Smooth muscle cell of the umbilical artery (primary cell): ENCODE measurements at places on chromosomes 6 and 20. TPM values are rescaled to one million over a fixed set of nuclear protein-coding genes. Genes with fewer than 3 reads are reported as not detected.

TRIM10 gene
- total RNA-seq: not detected in 2 replicates

CCN6 gene
- not detected in 2 replicates for total RNA-seq

DCDC2 gene
- total RNA-seq: not detected in 2 replicates

FRK gene
- 0.09 and 0.30 TPM in 2 replicates for total RNA-seq

MATN4 gene
- total RNA-seq: not detected in 2 replicates

SMLR1 gene
- total RNA-seq: not detected in 2 replicates

SEC23B gene
- total RNA-seq: 62.7 and 95.8 TPM in 2 replicates

DST gene
- total RNA-seq: 289 and 453 TPM in 2 replicates

SLCO4A1 gene
- total RNA-seq: under 0.01 and 1.5 TPM in 2 replicates

PCK1 gene
- total RNA-seq: not detected in 2 replicates

PAX1 gene
- not detected in 2 replicates for total RNA-seq

UBD gene
- 0.30 TPM in 1 of 2 replicates, not detected in the other for total RNA-seq

HCRTR2 gene
- total RNA-seq: not detected in 2 replicates

CTAGE9 gene
- not detected in 2 replicates for total RNA-seq

SIRPB1 gene
- total RNA-seq: 0.42 and 2.1 TPM in 2 replicates

RSPO3 gene
- total RNA-seq: 0.18 and 1.2 TPM in 2 replicates

SYNJ2 gene
- 16.9 and 42.5 TPM in 2 replicates for total RNA-seq

BMP2 gene
- 3.9 and 35.0 TPM in 2 replicates for total RNA-seq

MUC22 gene
- total RNA-seq: not detected in 2 replicates

RXRB gene
- total RNA-seq: 22.9 and 27.8 TPM in 2 replicates

SCGN gene
- total RNA-seq: not detected in 2 replicates

IL20RA gene
- not detected in 2 replicates for total RNA-seq

MKKS gene
- total RNA-seq: 8.6 and 13.0 TPM in 2 replicates

NANP gene
- 9.8 and 12.6 TPM in 2 replicates for total RNA-seq

TRIM31 gene
- total RNA-seq: not detected in 2 replicates

E2F1 gene
- 1.8 and 8.1 TPM in 2 replicates for total RNA-seq

STX11 gene
- 0.59 and 1.2 TPM in 2 replicates for total RNA-seq

SLC22A7 gene
- not detected in 2 replicates for total RNA-seq

NOX3 gene
- not detected in 2 replicates for total RNA-seq

MCCD1 gene
- not detected in 2 replicates for total RNA-seq

HRH3 gene
- total RNA-seq: not detected in 2 replicates

LY6G6C gene
- not detected in 2 replicates for total RNA-seq

SCRT2 gene
- not detected in 2 replicates for total RNA-seq

TUBB2B gene
- total RNA-seq: 5.6 and 18.3 TPM in 2 replicates

BFSP1 gene
- 1.0 and 3.6 TPM in 2 replicates for total RNA-seq

SLC17A3 gene
- not detected in 2 replicates for total RNA-seq
